ENCODE measurements at places on chromosomes 6 and 20. TPM values are rescaled to one million over a fixed set of nuclear protein-coding genes. Genes with fewer than 3 reads are reported as not detected.

DNA sequence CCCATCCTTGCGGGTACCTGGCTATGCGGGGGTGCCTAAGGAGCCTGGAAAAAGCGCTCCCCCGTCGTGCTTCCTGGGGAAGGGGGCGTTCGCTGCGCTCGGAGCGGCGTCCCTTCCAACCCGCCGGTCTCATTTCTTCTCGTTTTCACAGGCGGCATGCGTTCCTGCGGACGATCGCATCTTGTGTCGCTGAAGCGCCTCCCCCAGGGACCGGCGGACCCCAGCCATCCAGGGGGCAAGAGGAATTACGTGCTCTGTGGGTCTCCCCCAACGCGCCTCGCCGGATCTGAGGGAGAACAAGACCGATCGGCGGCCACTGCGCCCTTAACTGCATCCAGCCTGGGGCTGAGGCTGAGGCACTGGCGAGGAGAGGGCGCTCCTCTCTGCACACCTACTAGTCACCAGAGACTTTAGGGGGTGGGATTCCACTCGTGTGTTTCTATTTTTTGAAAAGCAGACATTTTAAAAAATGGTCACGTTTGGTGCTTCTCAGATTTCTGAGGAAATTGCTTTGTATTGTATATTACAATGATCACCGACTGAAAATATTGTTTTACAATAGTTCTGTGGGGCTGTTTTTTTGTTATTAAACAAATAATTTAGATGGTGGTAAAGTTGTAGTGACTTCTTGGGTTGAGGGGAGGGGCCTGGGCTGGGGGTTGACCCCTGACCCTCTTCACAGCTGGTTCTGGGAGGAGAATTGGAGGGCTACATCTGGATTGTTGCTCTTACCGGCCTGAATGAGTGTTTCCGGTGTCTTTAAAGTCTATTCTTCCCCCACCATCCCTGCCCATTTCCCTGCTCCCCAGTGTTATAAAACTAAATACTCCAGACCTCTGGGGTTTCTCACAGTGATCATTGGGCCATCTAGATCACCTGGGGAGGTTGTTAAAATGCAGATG is 1.1 kb downstream of the ID1 start:
- H3K27ac ChIP-seq: peak overlapping the region; percentile 92
- peak overlapping the region; percentile 61 for H3K4me3 ChIP-seq
- no peaks in the 10 kb centered on the region for H3K36me3 ChIP-seq
- peaks cover 52% of the 10 kb centered on the region for H3K4me1 ChIP-seq
- no peaks in the 10 kb centered on the region for H3K27me3 ChIP-seq

GRCh38 chr20:14412065-14412681 is 74.8 kb upstream of the FLRT3 start:
- no peaks in the 10 kb centered on the region for H3K36me3 ChIP-seq
- no peak overlapping the region for H3K4me3 ChIP-seq
- no peak overlapping the region for H3K27ac ChIP-seq
- H3K4me1 ChIP-seq: peaks cover 9% of the 10 kb centered on the region
- DNase-seq: no peak

Gene MYT1
- total RNA-seq: 0.83 TPM

Gene ZSCAN16
- total RNA-seq: 4.7 TPM

Gene DDO
- total RNA-seq: 0.10 TPM

Gene TNF
- not detected for total RNA-seq

- H3K27ac ChIP-seq: no peak overlapping the region
- 0 out of 2 replicates have a peak, but pooled peaks cover 3% of the 10 kb centered on the region for H3K36me3 ChIP-seq
- no peaks in the 10 kb centered on the region for H3K27me3 ChIP-seq
- peaks cover 96% of the 10 kb centered on the region for H3K4me1 ChIP-seq
- no peak overlapping the region for H3K4me3 ChIP-seq
Measured at GRCh38 chr6:15292721-15293302, 46.9 kb downstream of the JARID2 start.
